Right lung (tissue), 10 donors: ENCODE measurements at places on chromosomes 12 and 14. TPM values are rescaled to one million over a fixed set of nuclear protein-coding genes. Genes with fewer than 3 reads are reported as not detected.

The GPRC5D gene
- 0.77 TPM for polyA plus RNA-seq

DNA sequence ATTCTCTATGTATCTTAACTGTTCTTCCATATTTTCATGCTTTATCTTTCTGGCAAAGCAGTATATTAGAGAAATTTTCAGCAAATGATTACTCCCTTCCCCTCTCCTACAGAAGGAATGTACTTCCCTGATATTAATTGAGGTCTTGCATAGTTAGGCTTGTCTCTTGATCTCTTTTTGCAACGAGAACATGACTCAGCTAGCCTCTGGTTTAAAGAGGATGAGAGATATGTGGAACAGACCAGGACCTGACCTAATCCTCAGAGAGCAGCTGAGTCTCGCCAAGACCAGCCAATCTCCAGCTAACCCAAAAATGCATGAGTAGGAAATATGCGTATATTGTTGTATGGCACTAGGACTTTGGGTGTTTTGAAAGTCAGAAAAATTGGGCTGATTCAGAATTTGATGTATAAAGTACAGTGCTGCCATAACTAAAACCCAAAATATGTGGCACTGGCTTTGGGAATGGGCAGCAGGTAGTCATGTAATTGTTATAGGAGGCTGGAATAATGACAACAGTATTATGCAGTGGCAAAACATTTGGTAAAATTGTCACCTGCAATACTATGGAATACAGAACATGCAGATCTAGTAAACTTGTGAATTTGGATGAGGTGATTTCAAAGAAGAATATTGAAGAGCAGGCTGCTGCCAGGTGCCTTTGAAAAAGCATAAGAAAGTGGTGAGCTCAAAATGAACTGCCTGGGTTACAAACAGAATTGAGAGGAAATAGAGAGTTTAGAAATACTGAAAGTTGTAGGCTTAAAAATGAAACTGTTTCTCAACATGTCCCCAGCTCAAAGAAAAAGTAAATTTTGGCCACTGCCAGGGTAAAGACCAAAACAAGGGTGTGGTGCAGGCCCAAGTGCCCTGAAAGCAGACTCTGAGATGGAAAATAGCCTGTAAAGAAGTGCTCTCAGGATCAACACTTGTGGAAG, 9.3 kb upstream of the USP15 start:
- no peak for DNase-seq

GRCh38 chr12:14920475-14921126, 17.7 kb downstream of the ERP27 start:
- no peak for DNase-seq

DNA sequence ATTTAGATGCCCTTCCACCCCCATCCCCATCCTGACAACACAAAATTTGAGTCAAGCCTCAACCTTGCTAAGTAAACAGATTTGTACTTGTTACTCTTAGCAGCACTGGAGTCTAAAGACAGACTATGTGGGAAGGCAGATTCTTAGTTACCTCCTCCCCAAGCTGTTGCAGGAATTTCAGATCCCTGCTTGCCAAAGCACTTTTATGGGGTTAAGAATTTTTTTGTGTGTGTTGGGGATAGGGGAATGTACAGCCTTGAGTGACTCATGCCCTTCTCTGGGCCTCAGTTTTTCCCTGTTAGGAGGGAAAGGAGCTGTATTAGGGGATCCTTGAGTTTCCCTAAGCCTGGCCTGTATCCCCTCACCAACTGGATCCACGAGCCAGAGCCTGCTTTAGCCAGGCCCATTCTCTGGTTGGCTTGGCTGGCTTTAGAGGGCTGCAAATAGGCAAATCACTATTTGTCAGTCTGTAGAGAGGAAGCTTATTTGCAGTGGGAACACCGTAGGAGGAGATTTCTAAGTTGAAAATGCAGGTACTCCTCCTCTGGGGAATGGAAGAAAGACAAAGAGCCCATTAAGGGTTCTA, 27.7 kb upstream of the RNU6-8 start:
- no peak for DNase-seq

- DNase-seq: peak; percentile 79
Measured at GRCh38 chr12:52370926-52371608, 3.8 kb upstream of the KRT85 start.
